NCI-H2227 treated with DMSO at 0.1 percent for 48 hours (cell line): ENCODE measurements at places on chromosomes 1 and 21.

DNA sequence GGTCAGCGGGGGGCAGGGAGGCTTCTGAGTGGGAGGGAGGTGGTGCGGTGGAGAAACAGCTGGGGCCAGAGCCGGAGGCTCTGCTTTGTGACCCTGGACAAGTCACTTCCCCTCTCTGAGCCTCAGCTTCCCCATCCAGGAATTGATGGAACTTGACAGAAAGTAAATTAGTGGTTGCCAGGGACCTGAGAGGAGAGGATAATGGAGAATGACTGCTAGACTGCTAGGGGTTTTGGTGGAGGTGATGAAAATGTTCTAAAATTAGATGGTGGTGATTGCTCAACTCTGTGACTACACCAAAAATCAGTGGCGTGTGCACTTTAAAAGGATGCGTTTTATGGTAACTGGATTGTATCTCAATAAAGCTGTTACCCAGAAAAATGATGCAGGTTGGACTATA, 100.9 kb downstream of the ARHGEF10L start:
- no peak for DNase-seq

DNA sequence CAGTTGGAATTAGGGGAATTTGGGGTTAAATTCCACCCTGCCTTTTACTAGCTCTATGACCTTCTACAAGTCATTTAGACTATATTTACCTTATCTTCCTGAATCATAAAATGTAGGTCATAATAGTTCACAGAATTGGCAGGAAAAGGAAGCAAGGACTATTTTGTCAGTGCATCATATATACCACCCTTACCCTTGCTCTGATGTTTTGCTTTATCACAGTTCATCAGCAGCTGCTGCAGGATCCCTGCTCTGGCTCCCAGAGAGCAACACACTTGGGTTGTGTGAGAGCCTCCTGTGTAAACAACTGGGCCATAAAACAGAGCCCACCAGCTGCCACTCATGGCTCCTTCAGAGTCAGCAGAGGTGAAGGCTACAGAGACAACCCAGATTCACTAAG, 631.6 kb upstream of the CAMK1G start:
- no peak for DNase-seq

DNA sequence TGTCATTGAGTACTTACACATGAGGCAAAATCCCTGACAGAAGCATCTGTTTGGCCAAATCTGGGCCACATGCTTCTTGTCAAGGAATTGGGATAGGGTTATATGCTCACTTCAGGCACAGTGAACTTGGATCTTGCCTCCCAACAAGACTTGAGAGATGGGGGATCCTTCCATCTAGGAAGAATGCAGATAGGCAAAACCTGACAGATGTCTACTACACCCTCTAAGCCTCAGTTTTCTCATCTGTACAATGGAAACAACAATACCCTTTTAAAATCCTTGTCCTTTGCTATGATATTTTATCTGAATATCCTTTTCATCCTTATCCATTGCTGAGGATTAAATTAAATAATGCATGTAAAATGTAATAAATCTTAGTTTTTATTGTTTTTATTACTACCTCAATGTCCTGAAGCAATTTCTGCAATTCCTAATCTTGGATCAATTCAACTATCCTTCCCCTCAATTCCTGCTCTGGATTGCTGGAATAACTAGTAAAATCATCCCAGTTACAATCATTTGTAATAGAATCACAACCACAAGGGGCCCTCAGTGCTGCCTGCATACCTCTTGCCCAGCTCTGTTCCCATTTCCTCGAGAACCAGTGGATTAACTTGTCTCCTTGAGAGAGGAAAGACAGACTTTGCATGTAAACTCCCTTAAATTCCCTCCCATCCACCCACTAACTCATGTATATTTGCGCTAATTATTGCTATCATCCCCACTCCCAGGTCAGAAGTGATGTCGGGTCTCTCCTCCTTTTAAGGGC, 8.1 kb upstream of the XPR1 start:
- DNase-seq, result no peak

DNA sequence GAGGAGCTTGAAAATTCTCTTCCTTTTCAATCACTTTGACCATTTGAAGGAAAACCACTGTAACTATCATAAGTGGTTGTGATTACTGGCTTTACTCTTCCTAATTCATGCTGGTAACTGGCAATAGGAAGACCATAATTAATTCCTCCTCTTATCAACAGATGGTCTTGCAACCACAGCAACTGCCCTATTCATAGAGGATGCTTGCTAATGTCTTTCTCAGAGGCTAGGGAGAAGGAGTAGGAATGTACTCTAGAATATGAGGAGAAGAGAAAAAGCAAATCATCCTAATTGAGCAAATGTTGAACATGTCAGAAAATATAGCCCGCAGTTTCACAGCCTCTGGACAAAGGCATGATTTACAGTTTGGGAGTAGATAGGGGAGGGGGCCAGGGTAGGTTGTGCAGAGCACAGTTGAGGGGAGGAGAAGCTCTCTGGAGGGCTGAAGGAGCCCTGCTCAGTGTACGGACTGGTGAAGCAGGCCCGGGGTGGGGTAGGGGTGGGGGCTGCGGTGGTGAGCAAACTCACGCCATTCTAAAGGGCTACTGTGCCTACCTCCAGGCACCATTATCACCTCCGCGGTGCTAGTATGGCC, 192.9 kb downstream of the PCP4 start:
- peak; percentile 41 for DNase-seq

GRCh38 chr1:153217212-153217611, at the start of gene PRR9:
Gene PRR9, plus strand, starts transcription at chr1:153217584. Its CDS starts 561 bp downstream, at chr1:153218145.
- no peak for DNase-seq

DNA sequence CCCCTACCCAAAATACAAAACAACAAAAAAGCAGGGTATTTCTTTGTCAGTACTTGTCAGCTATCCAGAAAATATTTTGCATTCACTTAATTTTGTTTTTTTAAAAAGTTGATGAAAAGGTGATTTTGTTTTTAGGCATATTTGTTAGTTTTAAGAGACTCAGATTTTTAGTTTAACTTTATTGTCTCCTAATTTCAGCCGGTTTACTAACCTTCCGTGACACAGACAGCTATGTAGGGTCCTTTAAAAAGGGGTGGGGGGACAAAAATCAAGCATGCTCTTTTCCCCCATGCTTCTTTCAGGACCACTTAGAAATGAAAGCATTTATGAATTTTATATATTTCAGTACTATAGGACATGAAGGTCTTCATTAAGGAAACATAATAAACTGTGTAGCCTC, 1.6 kb downstream of the PBX1 start:
- no peak for DNase-seq

GRCh38 chr1:117076648-117077047, 16.5 kb downstream of the TTF2 start:
- DNase-seq, result no peak

DNA sequence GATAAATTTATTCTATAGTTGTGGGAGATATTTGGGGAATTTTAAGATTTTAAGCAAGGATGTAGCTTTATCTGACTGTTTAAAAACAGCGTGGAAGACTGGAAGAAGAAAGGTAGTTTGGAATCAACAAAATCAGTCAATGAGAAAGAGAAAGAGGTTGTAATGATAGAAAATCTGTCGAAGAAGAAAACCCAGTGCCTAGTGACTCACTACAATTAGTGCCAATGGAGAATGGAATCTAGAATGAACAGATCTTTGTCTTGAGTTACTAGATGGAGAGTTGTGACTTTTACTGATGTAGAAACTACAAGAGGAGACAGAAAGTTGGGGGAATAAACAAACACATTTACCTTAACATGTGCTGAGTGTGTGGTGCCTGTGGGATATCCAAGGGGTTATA, 577.8 kb upstream of the NR5A2 start:
- DNase-seq, result no peak

DNA sequence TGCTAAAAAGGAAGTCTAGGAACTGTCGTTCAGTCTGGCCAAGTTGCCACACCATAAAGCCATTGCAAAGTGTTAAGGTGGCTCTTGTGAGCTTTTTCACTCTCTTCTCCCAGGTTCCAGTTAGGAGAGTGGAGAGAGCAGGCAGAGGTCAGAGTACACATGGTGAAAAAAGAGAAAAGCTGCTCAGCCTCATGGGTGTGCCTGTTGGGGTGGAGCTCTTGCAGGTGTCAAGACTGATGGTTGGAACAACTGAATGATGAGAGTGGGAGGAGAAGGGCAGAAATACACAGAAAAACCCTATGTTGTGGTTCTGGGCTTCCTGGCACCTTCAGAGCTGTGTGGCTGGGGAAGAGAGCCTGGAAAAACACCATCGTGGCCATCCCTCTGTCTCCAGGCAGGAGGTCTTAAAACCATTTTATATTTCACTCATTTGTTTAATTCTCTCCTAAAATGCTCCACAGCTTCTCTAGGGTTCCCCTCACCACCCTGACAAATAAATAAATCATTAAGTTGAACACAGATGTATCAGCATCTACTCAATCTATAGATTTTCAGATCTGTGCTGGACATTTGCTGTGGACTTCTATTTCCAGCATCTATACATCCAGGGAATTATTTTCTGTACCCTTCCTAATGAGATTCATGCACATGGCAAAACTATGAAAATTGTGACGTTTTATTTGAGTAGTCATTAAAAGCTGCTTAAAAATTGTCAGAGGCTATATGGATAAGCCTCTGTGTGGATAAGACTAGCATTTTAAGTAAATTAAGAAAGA, 17.5 kb downstream of the UBASH3A start:
- DNase-seq, result no peak

- no peak for DNase-seq
These were observed 44.8 kb downstream of the USP25 start for GRCh38 chr21:15774590-15774989.

- DNase-seq, result no peak
These were observed 53.1 kb downstream of the NAV1 start for GRCh38 chr1:201591981-201592380.
